ENCODE measurements at places on chromosomes 12 and 14.

GRCh38 chr12:39000370-39000769, 95.0 kb upstream of the CPNE8 start:
- DNase-seq = no peak

GRCh38 chr12:113271853-113272561, 50.7 kb downstream of the TPCN1 start:
- no peak for DNase-seq

DNA sequence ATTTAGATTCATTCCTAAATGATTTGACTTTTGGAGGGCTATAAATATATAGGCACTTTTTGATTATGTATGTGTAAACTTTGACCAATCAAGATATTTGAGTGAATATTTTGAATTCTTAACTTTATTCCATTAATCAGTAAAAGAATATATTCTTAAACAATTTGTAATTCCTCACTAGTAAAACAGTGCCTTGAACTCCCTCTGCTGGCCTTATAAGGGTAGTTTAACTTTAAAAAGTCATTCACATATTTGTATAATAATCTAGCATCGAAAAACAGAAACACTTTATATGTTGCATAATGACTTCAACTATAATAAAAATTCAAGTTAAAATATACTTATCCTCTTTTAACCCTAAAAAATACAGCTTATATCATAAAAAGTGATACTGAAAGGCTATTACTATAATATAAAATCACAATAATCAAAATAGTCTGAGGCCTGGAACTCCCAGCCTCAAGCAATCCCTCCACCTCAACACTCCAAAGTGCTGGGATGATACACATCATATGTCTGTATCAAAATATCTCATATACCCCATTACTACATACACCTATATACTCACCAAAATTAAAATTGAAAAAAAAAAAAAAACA, 31.2 kb downstream of the CCDC59 start:
- DNase-seq = no peak

GRCh38 chr12:76706761-76707160, 57.2 kb upstream of the ZDHHC17 start:
- DNase-seq = no peak

DNA sequence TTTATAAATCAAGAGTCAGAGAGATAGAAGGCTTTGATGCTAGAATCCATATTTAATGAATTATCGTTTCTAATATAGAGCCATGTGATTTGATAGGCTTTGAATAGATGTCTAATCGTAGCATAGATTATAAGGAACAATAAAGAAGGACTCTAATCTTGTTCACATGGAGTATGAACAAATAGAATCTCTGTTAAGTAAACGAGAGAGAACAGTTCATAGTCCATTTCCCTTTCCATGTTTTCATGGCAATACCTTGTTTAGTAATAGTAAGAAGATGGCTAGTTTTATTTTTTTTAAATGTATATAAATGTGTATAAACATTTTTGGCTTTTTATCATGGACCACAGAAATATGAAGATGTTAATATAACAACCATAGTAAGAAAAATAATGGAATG, 32.3 kb upstream of the RAD51AP1 start:
- no peak for DNase-seq

- no peak for DNase-seq
These were observed 227.0 kb downstream of the ALG10 start for GRCh38 chr12:34249271-34249670.

DNA sequence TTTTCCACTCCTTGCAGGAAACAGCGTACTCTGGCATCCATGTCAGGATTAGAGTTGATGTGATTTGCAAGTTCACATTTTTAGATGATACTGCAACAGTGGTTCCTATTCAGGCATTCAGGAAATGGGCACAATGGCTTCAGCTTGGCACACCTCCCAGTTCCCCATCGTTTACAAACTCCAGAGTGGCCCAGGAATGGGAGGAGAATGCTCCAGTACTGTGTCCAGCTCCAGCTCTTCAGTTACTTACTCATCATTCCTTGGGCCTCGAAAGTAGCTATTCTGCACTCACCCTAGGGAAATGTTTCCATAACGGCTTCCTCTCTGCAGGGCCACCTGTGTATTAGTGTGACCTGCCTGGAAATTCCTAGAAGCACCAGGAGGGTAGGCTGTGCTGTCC, 239.7 kb upstream of the RGS6 start:
- DNase-seq = no peak

GRCh38 chr12:27534060-27534764, 10.2 kb downstream of the PPFIBP1 start:
- no peak for DNase-seq

DNA sequence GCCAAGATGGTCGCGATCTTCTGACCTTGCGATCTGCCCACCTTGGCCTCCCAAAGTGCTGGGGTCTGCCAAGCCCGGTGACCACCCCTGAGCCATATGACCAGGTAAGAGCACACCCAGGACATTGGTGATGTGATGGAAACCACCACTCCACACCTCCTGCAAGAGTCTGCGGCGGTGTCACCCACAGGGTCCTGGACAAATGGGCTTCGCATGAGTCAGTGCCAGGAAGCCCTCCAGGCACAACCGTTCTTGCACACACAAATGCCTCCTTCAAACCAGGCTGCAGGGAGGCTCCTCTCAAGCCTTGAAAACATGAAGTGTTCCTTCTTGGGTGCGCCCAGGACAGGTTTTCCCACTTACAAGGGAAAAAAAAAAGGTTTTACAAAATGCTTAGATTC, 16.6 kb downstream of the PITPNM2 start:
- DNase-seq = no peak

DNA sequence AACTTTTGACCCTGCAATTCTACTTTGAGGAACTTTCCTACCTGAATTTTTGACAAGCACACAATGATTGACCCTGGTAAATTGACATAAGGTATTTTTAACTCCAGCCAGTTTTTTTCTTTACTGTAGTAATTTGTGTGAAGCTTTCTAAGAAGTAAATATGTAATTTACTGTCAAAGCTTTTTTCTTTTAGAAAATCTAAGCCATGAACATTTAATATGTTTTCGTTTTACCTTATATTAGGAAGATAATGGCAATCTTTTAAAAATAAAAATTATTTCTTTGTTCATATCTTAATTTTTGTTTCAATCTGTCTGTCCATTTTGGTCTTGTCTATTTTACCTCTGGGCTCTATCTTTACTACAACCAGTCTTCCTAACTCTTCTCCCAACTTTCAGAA, 279.9 kb downstream of the FBXL14 start:
- no peak for DNase-seq

DNA sequence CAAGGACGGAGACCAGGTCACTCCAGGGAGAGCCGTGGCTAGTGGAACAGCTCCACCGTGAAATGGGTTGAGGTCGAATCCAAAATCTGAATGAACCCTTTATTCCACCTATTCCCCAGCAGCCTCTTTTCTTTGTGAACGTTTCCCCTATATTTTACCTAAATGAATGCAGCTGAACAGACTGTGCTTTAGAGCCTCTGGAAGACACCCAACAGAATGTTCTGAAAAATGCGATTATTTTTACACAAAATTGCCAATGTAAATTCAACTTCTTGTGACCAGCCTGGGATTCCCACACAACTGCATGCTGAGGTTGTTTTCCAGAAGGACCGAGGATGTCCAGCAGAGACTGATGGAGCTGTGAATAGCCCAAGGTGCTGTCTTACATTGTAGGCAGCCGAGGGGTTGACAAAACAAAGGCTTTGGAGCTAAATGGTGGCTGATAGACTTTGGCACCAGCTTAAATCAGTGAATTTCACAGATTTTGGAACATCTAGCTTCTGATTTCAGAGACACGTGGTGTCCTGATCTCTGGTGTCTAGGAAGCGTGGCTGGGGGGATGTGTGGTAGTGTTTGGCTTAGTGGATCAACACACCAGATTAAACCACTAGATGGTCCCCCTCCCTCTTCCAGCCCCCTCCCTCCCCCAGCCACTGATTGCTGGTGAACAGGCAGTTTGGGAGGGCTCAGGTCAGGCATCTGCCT, 150.4 kb downstream of the ZNF664 start:
- DNase-seq = no peak

DNA sequence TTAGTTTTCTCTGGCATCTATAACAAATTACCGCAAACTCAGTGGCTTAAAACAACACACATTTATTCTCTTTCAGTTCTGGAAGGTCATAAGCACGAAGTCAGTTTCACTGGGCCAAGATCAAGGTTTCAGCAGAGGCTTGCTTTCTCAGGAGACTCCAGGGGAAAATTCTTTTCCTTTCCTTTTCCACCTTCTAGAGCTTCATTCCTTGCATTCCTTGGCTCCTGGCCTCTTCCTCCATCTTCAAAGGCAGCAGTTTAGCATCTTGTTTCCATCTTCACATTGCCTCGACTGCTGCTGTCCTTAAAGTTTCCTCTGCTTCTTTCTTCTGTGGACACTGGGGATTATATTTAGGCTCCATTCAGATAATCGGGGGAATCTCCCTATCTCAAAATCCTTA, 106.1 kb downstream of the PDE3A start:
- DNase-seq = no peak

DNA sequence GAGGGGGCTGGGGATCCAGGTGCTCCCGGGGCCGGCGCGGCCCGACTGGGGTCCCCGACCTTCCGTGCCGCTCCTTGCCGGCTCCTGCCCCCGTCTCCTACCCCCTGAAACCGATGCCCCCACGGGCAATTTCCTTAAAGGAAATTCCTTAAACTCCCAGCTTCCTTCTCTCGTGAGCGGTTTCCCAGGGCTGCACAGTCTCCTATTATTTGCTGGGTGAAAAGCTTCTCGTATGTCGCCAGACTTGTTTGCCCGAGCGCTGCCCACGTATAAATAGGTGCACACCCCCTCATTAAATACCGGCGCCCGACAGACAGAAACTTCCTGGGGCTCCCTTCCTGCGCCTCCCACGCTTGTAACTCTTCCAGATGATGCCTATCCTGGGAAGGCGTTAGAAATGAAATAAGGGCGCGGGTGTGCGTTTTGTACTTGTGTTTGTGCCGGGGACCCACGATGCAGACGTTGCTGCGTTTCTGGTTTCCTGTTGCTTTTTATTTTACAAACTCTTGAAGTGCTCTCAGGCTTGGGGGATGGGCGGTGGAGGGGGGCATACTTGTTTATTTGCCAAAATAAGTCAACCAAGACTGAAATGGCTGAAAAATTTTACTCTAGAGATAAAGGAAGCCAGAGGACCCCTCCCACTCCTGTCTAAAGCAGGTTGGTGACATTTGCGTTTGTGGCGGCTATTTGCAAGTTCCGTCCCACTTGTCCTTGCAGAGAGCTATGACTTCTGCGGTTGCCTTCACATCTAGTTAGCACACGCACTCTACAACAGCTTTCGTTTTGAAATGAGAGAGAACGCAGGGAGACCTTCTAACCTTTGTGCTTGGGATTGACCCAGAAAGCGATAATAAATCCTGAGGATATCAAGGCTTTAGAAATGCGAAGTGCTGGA, 1.0 kb downstream of the HIP1R start:
- peak; percentile 28 for DNase-seq

GRCh38 chr14:99419905-99420304, 60.8 kb downstream of the SETD3 start:
- DNase-seq = no peak

DNA sequence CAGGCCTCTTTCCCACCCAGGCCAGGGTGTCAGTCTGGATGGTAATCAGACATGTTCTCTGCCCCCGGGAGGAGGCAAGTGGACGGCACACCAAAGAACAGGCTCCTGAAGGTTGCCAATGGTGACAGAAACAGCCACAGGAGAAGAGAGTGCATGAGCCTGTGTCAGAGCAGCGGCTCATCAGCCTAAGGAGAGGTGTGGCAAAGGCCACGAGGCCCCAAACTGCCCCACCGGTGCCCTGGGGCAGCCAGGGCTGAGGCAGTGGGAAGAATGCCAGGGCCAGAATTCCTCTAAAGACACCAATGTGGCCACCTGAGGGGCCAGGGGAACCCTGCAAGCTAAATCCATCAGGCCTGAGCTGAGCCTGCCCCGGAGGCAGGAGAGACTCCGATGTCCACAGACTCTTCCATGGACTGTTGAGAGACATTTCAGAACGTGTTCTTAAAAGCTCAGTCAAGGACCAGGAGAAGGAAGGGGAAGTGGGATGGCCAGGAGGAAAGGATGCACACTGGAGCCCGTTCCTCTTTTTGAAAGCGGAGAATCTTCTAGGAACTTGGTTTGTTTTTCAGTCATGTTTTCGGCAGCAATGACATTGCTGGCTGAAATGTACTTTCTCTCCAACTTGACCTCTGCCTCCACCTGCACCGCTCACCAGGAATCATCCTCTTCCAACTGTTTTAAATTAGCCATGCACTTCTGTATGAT, 176.3 kb upstream of the FKBP4 start:
- no peak for DNase-seq

DNA sequence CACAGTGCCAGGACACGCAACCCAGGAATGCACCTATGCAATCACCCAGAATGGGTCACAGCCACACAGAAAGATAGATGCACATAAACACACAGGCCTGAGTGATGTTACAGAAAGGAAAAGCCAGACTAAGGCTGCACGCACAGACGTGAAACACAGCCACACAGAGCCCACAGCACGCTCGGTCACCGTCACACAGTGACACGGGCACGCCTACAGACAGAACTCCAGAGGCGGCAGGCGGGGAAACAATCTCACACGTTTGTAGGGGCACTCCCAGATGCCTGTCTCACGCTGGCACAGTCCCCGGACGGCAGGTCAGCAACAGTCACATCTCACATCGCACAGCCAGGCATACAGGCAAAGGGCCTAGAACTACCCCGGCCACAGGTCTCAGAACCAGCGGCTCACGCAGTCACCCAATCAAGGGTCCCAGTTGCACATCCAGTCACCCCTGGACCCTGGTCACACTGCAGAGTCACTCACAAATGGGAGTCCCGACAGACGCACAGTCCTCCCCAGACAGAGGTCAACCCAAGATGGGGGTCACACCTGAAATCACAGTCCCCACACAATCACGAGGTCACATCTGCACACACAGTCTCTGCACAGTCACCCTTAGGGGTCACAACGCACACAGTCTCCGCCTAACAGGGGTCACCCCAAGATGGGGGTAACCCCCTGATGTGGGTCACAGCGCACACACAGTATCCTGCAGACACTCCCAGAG, 790 bp downstream of the SSH1 start:
- peak; percentile 48 for DNase-seq

- DNase-seq = no peak
These were observed 7.0 kb downstream of the SLC48A1 start for GRCh38 chr12:47779943-47780504.

- no peak for DNase-seq
These were observed 83.5 kb downstream of the TTC7B start for GRCh38 chr14:90732718-90733117.

DNA sequence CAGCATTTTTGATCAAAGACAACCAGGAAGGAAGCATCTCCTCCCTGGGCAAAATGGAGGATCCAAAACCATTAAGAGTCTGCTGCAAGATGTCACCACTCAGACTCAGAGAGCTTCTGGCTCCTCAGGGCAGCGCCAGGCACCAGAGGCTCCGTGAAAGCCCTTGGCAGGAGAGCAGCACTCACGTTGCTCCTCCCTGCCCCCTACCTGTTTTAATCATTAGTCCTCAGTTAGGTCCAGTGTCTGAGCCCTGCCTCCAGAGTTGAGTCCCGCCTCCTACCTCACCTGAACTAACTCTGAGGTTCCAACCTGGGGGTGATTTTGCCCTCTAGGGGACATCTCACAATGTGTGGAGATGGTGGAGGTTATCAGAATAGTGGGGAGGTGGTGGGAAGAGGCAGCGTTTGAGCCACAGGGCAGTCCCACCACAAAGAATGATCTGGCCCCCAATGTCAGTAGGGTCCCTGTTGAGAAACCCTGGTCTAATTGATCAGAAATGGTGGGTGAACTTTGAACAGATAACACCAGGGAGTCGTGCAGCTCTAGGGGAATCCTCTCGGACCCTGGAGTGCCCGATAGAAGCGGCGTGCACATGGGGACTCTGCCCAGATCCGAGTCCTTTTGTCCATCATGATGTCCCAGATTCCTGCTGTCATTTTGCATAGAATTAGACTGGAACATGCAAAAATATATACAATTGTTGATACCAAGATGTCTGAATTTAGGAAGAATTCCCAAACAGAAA, 156.7 kb upstream of the DIO3 start:
- no peak for DNase-seq

- DNase-seq = no peak
These were observed 48.0 kb downstream of the ARF6 start for GRCh38 chr14:49940808-49941421.

All from activated gamma-delta T cell treated with anti-CD3 and anti-CD28 coated beads, Interleukin-2, amount 50 U/mL, for 16 hours (primary cell).